ENCODE measurements at places on chromosomes 4 and X.

GRCh38 chrX:69900491-69900890, 149.2 kb downstream of the AWAT2 start:
- no peak for DNase-seq

GRCh38 chr4:139651282-139652194, 14.1 kb upstream of the MGST2 start:
- DNase-seq: peak; percentile 72

GRCh38 chrX:7146703-7147412, 654 bp upstream of the STS start:
- DNase-seq: no peak

DNA sequence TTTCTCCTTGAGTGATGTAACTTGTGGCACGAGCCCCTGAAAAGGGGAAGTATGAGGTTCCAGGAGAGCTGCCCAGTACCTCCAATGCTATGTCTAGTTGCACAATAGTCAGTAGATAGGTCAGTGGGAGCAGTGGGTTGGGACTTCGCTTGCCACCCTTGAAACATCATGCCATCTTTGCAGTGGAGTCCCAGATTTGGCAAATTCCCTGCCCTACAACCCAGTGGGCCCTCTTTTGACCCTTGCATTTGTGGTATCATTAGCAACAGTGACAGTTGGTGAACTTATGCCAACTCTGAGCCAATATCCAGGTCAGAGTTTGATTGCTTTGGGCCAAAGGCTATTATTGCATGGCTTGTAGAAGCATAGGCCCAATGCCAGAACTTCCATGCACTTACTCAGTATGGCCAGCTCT, 12.3 kb downstream of the FHL1 start:
- no peak for DNase-seq

DNA sequence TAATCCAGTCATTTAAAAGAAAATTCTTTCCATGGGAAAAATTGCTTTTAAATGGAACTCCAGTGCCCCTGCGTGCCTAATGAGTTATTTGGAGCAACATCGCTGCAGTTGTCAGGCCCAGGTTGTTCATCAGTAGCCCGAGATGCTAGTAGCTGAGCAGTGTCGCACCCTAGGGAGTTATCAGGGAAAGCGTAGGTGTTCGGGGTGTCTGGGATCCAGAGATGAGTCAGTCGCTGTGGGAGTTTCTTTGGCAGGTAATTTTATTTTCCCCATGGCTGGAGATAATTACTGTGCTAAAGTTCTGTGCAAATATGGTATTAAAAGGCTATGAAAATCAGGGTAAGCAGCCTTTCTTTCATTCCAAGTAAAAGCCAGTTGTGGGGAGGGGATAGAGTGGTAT, 49.4 kb downstream of the ANXA3 start:
- no peak for DNase-seq

- no peak for DNase-seq
These were observed 15.2 kb upstream of the F11 start for GRCh38 chr4:186250760-186251159.

DNA sequence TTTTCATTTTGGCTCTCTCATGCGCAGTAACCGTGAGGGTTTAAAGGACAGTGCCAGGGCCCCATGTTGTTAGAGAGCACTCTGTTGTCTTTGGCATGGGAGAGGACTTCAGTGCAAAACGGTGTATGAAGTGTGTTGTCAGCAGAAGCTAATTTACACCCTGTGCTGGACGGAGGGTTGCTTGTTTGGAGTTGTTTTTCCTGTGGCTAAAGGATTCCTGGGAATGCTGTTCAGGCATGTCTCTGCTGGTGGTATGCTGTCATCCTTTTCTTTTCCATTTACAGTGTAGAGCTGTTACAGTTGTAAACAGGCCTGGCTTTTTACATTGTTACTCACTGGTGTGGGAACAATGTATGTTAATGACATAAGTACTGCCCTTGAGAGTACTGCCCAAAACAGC, 206.3 kb downstream of the CBR4 start:
- DNase-seq: no peak

- DNase-seq: no peak
These were observed 131.3 kb downstream of the SLC7A11 start for GRCh38 chr4:138110815-138111214.

- DNase-seq: no peak
These were observed 411.9 kb upstream of the EMCN start for GRCh38 chr4:100929758-100930157.

- no peak for DNase-seq
These were observed 5.9 kb downstream of the APOO start for GRCh38 chrX:23901805-23902204.

DNA sequence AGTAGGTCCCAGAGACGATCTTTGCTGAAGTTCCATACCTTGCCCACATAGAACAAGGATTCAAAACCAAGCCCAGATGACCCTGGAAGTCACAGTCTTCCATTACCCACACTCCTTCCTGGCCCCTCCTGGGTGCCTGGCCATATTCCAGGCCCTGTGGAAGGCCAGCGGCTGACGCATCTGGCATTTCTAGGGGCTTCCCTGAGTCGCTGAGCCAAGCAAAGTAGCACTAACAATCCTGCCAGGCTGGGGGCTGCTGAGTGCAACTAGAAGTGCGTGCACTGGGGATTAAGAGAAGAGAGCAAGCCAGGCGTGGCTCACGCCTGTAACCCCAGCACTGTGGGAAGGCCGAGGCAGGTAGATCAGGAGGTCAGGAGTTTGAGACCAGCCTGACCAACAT, 175.2 kb upstream of the CPEB2 start:
- DNase-seq: no peak

GRCh38 chrX:12700745-12701144, 90.5 kb upstream of the PRPS2 start:
- no peak for DNase-seq

DNA sequence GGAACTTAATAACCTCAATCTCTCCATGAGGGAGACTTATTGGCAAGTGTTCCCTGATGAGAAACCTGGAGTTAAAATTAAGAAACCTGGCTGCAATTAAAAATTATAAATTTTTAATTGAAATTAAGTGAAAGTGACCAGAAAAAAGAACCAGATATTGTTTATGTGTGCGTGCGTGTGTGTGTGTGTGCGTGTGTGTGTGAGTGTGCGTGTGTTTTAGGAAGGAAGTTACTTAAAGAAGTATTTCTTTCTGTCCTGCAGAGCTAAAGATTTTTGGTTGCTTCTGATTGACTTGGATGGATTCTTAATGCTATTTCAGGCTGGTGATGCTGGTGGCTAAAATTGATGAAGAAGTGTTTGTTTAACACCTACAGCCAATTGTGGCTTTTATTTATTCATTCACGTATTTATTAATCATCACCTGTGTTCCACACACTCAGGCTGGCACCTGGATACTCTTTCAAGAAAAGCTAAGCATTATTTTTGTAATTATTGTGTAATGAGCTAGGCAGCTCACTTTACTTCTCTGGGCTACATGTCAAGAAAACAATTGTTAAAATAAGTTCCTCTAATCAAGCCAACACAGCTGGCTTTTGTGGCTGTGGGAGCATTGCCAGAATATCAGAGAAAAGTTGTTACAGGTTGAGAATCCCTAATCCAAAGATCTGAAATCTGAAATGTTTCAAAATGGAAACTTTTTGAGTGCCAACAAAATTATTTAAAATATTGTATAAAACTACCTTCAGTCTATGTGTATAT, 68.5 kb downstream of the CEP44 start:
- DNase-seq: no peak

GRCh38 chrX:9356846-9357245, 108.0 kb upstream of the TBL1X start:
- DNase-seq: no peak

DNA sequence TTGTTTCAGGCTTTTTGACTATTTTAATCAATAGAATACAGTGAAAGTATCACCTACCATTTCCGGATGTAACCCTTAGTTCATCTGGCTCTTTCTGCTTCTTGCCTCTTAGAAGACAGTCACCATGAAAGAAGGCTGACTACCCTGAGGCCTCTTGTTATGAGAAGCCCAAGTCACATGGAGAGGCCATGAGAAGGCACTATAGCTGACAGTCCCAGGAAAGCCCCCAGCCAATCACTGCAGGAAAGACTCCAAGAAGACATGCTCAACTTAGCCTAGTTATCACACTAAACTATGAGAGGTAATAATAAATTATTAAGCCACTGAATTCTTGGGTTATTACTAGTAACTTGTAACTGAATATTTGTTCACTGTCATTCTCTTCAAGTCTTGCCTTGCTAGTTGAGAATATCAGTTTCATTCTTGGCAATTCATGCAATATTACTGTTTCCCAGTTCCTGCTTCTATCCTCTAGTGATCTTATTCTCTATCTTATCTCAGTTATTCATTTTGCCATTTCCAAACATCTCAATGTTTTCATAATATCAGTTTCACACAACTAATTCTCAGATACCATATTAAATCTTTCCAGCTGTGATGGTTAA, 57.1 kb upstream of the GUCY1A1 start:
- DNase-seq: no peak

DNA sequence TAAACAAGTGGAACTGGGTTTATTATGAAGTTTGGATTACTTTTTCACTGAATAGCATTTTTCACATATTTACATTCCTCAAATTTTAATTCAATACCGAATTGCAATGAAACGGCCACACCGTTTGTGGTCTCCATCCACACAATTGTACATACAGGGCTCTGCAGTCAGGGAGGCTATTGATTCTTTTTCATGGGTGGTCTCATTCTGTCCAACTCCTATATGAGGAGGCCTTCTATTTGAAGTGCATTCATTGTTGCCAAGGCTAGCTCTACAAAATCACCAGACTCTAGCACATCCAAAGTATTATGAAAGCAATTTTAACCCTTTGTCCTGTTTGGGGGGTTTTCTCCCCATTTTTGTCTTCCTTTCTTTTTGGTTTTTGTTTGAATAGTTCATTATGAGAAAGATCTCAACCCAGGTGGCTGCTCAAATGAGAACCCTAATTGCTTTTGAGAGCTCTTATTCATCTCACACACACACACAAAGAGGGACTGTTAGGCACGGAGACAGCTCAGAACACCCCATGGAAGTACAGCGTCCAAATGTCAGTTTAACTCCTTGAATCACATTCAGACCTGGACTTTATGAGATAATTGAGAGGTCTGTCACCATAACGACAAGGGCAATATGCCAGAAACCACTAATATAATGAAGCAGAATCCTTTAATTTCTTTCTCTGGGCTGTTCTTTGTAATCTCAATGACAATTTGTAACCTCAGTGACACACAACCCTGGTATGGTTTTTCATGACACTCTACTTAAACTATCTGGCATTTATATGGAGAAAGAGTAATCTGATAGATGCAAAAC, 79.4 kb downstream of the NLGN4X start:
- DNase-seq: no peak

DNA sequence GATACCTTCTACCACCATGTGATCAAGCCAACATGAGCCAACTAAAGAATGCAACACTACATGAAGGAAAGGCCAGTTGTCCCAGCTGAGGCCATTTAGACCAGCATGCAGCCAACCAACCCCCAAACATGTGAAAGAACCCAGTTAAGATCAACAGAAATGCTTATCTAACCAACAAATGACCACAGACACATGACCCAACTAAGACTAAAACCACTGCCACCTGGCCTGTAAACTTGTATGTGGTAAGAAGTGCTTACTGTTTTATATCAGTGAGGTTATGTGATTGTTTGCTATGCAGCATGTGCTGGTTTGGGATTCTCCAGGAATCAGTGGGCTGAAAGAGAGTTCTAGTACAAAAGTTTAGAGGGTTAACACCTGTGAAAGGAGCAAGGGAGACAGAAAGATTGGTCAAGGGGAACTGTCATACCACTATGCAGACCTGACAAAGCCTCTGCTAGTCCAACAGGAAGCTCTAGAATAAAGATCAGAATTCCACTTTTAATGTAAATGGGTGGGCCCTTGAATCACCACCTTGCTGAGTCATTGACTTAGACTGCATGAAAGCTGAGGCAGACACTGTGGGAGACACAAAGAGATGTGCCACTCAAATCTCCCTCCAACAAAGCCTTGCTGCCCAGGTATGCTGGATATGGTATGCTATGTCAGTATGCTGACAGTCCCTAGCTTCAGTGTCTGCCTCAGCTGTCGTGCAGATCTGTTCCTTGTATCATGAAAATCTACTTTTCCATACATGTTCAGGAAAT, 6.1 kb upstream of the SH3D19 start:
- no peak for DNase-seq

- DNase-seq: no peak
These were observed 410.9 kb downstream of the PDGFC start for GRCh38 chr4:156560701-156561100.

GRCh38 chrX:70324326-70324725, 34.4 kb downstream of the KIF4A start:
- no peak for DNase-seq

GRCh38 chrX:110442635-110443034, 84.0 kb downstream of the RTL9 start:
- DNase-seq: no peak

- no peak for DNase-seq
These were observed 65.7 kb downstream of the FREM3 start for GRCh38 chr4:143634763-143635162.

GRCh38 chr4:152850377-152850776, 70.6 kb downstream of the ARFIP1 start:
- DNase-seq: no peak

- DNase-seq: no peak
These were observed 680.8 kb upstream of the FAM241A start for GRCh38 chr4:111464251-111465045.

- DNase-seq: peak; percentile 49
These were observed 62.5 kb downstream of the WFS1 start for GRCh38 chr4:6332042-6332668.

GRCh38 chr4:39700554-39700953, 2.6 kb downstream of the UBE2K start:
- DNase-seq: no peak

DNA sequence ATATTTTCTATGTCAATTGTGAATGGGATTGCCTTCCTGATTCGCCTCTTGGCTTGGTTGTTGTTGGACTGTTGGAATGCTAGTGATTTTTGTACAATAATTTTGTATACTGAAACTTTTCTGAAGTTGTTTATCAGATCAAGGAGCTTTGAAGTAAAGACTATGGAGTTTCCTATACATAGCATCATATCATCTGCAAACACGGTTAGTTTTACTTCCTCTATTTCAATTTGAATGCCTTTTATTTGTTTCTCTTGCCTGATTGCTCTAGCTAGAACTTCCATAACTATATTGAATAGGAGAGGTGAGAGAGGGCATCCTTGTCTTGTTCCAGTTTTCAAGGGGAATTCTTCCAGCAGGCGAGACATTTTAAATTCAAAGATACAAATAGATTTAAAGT, 226.5 kb downstream of the FBXO8 start:
- no peak for DNase-seq

DNA sequence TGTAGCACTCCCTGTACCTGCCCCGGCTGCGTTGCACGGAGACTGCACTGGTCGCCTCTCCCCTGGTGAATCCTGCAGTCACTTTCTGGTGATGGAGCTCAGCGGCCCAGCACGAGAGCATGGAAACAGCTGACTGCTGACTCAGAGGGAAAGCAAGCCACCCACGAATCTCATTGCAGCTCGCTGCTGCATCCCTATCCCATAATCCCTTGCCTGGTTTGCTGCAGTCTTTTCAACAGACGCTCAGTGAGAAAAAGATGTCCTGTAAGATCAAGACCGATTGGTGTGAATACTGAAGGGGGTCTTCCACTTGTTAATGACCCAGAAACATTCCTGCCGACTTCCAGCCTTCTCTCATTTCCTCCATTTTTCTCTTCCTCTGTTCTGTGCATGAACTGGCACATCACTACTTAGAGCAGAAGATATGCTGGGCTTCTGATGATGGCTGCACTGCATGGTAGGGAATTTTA, 52.9 kb downstream of the TRIM2 start:
- DNase-seq: no peak

GRCh38 chr4:81606801-81607501, 135.2 kb upstream of the RASGEF1B start:
- no peak for DNase-seq
